ENCODE measurements at places on chromosomes 16 and 17. TPM values are rescaled to one million over a fixed set of nuclear protein-coding genes. Genes with fewer than 3 reads are reported as not detected.

The ANKS4B gene
- total RNA-seq, result not detected

The HLF gene
- 41.1 TPM for total RNA-seq

The CACNG1 gene
- 5.9 TPM for total RNA-seq

- H3K4me3 ChIP-seq, result no peak overlapping the region
- no peak overlapping the region for H3K27ac ChIP-seq
- H3K36me3 ChIP-seq, result peaks cover 69% of the 10 kb centered on the region
- H3K4me1 ChIP-seq, result peaks cover 7% of the 10 kb centered on the region
- H3K27me3 ChIP-seq, result no peaks in the 10 kb centered on the region
- DNase-seq, result no peak
Observed at GRCh38 chr17:68519911-68520310, 7.7 kb downstream of the PRKAR1A start.

The RHBDF1 gene
- 9.8 TPM for total RNA-seq

- H3K27ac ChIP-seq, result no peak overlapping the region
- no peaks in the 10 kb centered on the region for H3K36me3 ChIP-seq
- H3K27me3 ChIP-seq, result no peaks in the 10 kb centered on the region
Observed at GRCh38 chr17:69518951-69519350, 104.5 kb downstream of the MAP2K6 start.

The GJC1 gene
- 12.3 TPM for total RNA-seq

GRCh38 chr17:43410557-43411368, 12.0 kb downstream of the ARL4D start:
- H3K36me3 ChIP-seq, result no peaks in the 10 kb centered on the region
- H3K4me3 ChIP-seq, result no peak overlapping the region
- H3K27me3 ChIP-seq, result no peaks in the 10 kb centered on the region
- H3K27ac ChIP-seq, result no peak overlapping the region
- no peak for DNase-seq
- H3K4me1 ChIP-seq, result no peaks in the 10 kb centered on the region

The LRRC59 gene
- 104 TPM for total RNA-seq

GRCh38 chr17:17728550-17729251, 47.4 kb downstream of the RAI1 start:
- H3K27ac ChIP-seq, result peak overlapping the region; percentile 70
- H3K27me3 ChIP-seq, result no peaks in the 10 kb centered on the region
- peaks cover 28% of the 10 kb centered on the region for H3K4me1 ChIP-seq

DNA sequence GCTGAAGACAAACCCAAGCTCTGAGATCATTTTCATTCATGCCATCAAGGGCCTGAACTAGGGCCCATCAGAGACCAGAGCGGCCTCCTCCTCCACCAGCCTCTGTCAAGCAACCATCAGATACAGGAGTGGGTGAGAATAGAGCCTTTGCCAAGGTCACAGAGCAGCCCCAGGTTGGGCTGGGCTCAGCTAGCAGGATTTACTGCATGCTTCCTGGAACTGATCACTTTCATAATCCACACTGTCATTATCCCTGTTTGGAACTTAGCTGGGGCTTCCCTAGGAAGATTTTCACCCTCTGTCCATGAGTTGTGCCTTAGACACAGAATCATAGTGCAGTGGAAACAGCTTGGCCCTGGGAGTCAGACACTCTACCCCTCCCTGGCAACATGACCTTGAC, 5.1 kb downstream of the MT4 start:
- H3K27me3 ChIP-seq, result no peaks in the 10 kb centered on the region
- no peaks in the 10 kb centered on the region for H3K36me3 ChIP-seq
- no peaks in the 10 kb centered on the region for H3K4me1 ChIP-seq

DNA sequence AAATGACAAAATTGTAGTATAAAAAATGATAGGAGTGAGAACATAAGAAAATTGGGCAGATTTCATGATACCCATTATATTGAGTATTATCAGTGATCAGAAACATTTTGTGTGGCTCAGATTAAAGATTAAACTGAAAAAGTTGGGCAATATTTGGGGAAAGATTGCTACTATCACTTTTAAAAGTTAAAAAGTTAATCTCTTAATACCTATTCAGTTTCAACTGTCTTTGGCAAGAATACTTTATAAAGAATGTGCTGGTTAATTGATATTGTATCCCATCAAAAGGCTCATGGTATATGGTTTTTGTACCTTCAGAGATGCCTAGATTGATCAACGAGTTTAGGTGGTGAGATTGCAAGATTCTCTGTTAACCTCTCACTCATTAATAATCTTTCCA, 55.8 kb downstream of the BPTF start:
- no peaks in the 10 kb centered on the region for H3K27me3 ChIP-seq
- H3K27ac ChIP-seq, result no peak overlapping the region
- H3K4me3 ChIP-seq, result no peak overlapping the region
- no peaks in the 10 kb centered on the region for H3K36me3 ChIP-seq
- no peak for DNase-seq

- peaks cover 25% of the 10 kb centered on the region for H3K4me1 ChIP-seq
- peak overlapping the region; percentile 62 for H3K27ac ChIP-seq
- H3K4me3 ChIP-seq, result no peak overlapping the region
- DNase-seq, result no peak
- H3K27me3 ChIP-seq, result peaks cover 16% of the 10 kb centered on the region
Observed at GRCh38 chr16:88681709-88682451, 4.4 kb downstream of the SNAI3 start.

- H3K36me3 ChIP-seq, result no peaks in the 10 kb centered on the region
- peaks cover 2% of the 10 kb centered on the region for H3K4me1 ChIP-seq
- no peak overlapping the region for H3K27ac ChIP-seq
- DNase-seq, result no peak
- H3K4me3 ChIP-seq, result no peak overlapping the region
Observed at GRCh38 chr17:45889579-45889978, 4.8 kb upstream of the MAPT start.

Data from adrenal gland (tissue), 19 donors.